Ovary (tissue), 10 donors: ENCODE measurements at places on chromosomes 3 and 15. TPM values are rescaled to one million over a fixed set of nuclear protein-coding genes. Genes with fewer than 3 reads are reported as not detected.
A peak's percentile ranks its signal among the peaks of the same experiment; 100 is the strongest.

The KBTBD12 gene
- total RNA-seq, result 0.40 TPM

The NR2F2 gene
- total RNA-seq, result 105 TPM

The DUOX1 gene
- 1.4 TPM for total RNA-seq

The IL17RB gene
- total RNA-seq, result 1.1 TPM

The ACTC1 gene
- 0.59 TPM for total RNA-seq

The IRAK2 gene
- 1.4 TPM for total RNA-seq

- H3K27me3 ChIP-seq, result no peaks in the 10 kb centered on the region
- DNase-seq, result no peak
- no peak overlapping the region for H3K27ac ChIP-seq
- no peaks in the 10 kb centered on the region for H3K36me3 ChIP-seq
Measured at GRCh38 chr3:121514496-121514895, 31.3 kb downstream of the POLQ start.

DNA sequence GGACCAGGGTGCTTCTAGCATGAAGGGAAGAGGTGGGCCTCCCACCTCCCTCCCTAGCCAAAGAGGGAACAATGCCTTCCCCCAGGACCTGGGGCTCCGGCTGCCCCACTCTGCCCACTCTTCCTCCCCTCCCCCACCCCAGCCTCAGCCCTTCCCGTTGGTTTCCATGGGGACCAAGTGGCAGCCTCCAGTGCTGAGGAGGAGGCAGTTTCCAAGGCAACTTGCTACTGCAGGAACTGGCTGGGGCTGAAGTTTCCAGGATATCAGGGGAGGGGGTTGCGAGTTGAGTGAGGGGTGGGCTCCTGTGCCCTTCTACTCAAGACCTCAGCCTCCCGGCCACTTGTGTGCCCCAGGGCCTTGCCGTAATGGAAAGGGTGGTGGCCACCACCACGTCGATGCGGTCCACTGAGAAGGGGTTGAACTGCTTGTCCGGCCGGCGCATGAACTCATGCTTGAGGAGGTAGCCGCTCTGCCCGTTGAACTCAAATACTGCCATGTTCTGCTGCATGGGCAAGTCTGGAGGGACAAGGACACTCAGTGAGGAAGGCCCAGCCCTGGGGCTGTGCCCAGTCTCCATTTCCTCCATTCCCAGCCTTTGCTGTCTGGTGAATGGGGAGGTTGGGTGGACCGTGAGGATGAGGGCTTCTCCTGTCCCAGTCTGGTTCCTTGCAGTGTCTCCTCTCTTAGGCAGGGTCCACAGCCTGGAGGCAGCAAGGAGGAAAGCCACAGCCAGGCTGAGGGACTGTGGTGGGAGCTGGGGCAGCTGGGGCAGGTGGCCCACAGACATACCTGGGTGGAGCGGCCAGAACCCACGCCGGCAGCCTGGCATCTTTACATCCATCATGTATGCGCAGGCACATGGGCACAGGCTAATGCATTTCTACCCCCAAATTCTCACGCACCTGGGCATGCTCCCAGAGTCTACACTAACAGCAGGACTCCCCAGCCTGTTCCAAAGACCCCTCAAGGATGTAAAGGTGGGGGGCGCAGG, 11.3 kb upstream of the ANKRD63 start:
- H3K27ac ChIP-seq, result no peak overlapping the region
- H3K4me3 ChIP-seq, result no peak overlapping the region
- DNase-seq, result no peak

DNA sequence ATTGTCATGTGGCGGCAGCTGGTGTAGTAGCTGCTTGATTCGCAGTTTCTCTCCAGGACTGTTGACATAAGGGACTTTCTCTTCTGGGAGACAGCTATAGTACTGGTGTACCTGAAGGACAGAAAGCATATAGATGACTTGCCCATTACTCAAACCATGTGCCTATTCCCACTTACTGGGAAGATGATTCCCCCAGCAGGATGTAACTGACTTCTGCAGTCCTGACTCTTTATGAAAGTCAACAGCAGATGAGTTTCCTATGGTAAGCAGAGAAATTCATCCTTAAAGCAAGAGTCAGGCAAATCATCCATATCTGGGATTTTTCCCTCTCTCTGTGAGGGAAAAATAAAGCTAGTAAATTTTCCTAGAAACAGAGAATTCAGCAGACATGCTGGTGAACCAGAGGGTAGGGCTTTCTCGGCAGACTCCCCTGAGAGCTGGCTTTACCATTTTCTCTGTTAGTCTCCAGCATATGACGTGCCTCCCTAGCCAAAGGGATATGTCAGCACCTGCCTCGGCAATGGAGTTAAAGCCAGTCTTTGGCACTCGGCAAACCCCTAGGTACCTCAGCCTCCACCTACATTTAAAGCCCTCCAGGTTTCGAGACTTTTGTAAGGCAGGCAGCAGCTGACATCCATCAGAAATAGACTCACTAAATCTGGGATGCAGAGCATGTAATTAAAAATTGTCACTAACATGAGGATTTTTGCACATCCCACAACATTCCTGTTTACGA, 62.1 kb downstream of the PRICKLE2 start:
- H3K36me3 ChIP-seq, result no peaks in the 10 kb centered on the region
- H3K27ac ChIP-seq, result no peak overlapping the region
- no peak overlapping the region for H3K4me3 ChIP-seq
- no peak for DNase-seq
- no peaks in the 10 kb centered on the region for H3K27me3 ChIP-seq
- H3K4me1 ChIP-seq, result peaks cover 3% of the 10 kb centered on the region

GRCh38 chr3:46612324-46612723, at the start of gene FAM240A:
Gene FAM240A (plus strand): TSS chr3:46612525. CDS start chr3:46612684, 159 bp downstream.
- no peaks in the 10 kb centered on the region for H3K27me3 ChIP-seq
- H3K27ac ChIP-seq, result no peak within 1 kb of the TSS
- H3K4me1 ChIP-seq, result no peaks in the 10 kb centered on the region
- no peak for DNase-seq
- H3K36me3 ChIP-seq, result no peaks in the 10 kb centered on the region

DNA sequence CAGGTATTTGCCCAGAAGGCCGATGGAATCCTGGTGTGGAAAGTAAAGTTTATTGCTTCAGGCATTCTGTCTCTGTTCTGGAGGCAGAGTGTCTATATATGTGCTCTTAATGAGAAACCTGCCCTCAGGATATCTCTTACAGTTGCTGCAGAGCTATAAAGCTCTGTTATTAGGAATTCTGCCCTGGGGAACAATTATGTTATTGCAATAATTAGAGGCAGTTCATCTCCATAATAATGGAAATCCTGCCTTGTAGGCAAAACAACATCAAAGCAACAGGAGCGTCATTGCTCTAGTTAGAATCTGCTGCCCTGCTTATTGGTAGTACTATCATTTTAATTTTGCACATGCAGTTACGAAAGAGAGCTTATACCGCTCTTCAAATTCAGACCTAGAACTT, 175.6 kb downstream of the IL5RA start:
- H3K4me3 ChIP-seq, result no peak overlapping the region
- DNase-seq, result no peak
- H3K36me3 ChIP-seq, result no peaks in the 10 kb centered on the region
- no peaks in the 10 kb centered on the region for H3K27me3 ChIP-seq
- H3K4me1 ChIP-seq, result no peaks in the 10 kb centered on the region

DNA sequence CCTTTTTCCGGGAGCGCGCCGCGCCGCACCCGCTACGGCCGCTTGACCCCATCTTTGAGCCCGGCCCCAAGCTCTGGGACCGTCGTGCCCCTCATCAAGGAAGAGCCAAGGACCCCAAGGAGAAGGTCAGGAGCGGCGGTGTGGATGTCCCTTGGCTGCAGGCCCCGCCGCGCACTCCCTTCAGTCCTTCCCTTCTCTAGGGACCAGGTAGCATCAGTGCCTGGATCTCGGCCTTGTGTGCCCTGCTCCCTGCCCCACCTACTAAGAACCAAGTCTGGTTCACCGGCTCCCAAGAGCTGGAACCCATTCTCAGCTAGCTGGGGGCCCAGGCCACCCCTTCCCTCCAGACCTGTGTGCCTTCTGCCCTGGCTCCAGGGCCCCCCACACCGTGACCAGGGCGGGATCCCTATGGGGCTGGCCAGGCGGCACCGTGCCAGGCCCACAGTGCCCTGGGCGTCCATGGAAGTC, 69.3 kb upstream of the CGNL1 start:
- H3K27ac ChIP-seq, result no peak overlapping the region
- peaks cover 1% of the 10 kb centered on the region for H3K4me1 ChIP-seq
- no peaks in the 10 kb centered on the region for H3K36me3 ChIP-seq

DNA sequence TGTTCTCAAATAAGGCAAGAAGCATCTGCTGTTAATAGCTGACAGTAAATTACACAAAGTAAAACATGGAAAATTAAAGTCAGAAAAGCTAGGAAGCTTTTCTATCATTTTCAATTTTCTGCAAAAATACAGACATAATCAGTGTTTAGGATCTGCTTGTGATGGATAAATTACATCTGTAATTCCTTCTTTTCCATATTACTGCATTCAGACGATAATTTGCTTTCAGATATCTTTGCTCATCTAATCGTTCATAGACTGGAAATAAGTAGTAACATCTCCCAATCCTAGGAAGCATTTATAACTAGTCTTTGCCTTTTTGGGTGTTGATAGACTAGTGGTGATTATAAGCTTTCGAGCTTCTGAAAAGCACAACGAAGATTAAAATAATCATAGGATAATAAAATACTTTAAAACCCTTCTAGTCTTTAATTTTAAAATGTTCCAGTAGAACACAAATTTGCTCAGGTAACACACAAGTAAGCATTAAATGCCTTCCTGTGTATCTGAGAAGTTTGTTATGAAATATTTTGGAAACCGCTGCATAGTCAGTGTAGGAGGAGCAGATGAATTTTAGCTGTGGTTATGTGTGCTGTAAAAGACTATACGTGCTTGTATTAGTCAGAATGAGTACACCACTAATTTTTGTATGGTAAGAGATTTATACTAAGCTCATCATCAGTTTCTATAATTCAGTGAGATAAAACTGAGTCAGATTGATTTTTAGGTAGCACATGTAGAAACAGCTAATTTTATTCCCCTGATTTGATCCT, 41.0 kb downstream of the MBNL1 start:
- H3K36me3 ChIP-seq, result no peaks in the 10 kb centered on the region
- no peak overlapping the region for H3K4me3 ChIP-seq
- peaks cover 3% of the 10 kb centered on the region for H3K4me1 ChIP-seq
- peak overlapping the region; percentile 18 for H3K27ac ChIP-seq
- H3K27me3 ChIP-seq, result no peaks in the 10 kb centered on the region
- no peak for DNase-seq

DNA sequence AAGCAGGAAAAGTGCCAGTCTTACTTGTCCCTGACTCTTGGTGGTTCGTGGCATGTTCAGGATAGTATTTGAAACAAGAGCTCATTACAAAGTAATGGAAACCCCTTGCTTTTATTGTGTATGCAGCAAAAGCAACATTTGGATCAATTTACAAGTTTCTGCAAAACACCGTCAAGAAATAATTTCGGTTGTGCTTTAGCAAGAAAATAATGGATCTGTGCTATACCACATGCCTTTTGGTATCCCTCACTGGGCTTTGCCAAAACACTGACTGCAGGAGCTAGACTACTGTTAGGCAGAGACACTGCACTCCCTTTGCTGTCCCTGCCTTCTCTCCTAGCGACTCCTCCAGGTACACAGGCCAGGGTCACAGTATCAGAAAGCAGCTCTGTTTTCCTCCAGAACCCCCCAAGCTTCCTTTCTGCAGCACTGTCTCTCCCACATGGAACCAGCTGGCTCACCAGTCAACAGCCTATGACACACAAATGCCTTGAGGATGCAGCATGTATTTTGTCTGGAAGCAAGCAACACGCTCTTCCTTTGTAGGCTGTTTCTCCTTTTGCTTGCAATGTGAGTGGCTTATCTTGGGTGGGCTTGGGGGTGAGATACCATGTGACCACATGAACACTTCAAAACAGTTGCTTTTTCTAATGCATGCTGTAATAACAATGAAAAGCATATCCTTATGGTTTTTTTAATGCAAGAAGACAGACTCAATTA, 111.4 kb downstream of the PGPEP1L start:
- H3K27me3 ChIP-seq, result no peaks in the 10 kb centered on the region
- no peak for DNase-seq
- no peak overlapping the region for H3K4me3 ChIP-seq
- peak overlapping the region; percentile 76 for H3K27ac ChIP-seq

GRCh38 chr3:134922101-134922500, 127.0 kb downstream of the EPHB1 start:
- H3K27ac ChIP-seq, result no peak overlapping the region
- H3K4me3 ChIP-seq, result no peak overlapping the region
- H3K4me1 ChIP-seq, result no peaks in the 10 kb centered on the region
- no peaks in the 10 kb centered on the region for H3K36me3 ChIP-seq

DNA sequence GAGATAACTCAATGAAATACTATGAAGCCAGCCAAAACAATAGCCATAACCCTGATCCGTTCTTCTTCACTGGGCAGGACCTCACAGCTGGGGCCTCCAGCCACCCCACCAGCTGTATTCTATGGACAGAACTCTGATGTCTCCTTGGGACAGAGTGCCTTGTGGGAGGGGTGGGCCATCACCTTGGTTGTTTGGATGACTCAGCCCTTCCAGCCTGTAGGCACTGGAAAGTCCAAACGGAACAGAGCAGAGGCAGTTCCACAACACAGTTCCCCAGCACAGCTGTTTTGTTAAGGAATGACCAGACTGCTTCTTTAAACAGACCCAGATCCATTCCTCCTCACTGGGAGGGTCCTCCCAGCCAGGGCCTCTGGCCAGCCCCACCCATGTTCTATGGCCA, 31.9 kb upstream of the ZBED2 start:
- no peaks in the 10 kb centered on the region for H3K36me3 ChIP-seq
- H3K4me3 ChIP-seq, result no peak overlapping the region
- DNase-seq, result no peak
- no peak overlapping the region for H3K27ac ChIP-seq

DNA sequence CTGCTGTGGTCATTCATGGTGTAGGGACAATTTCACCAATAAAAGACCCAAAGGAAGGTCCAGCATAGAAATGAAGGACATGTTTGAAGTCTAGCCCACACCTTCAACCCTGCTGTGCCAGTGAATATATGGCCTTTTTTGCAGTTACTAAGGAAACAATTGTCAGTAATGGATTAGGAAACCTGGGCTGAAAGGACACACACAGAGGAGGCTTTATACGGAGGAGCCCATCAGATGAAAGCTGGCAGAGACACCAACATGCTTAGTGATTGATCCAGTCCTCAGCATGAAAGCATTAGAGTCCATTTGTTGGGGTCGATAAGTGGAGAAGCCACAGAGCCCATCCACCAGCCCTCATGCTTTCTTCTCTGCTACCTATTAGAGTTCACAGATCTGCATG, 584.3 kb downstream of the AGBL1 start:
- H3K4me3 ChIP-seq, result no peak overlapping the region
- no peak for DNase-seq
- H3K36me3 ChIP-seq, result no peaks in the 10 kb centered on the region
- H3K4me1 ChIP-seq, result no peaks in the 10 kb centered on the region
- H3K27me3 ChIP-seq, result no peaks in the 10 kb centered on the region

- no peak overlapping the region for H3K27ac ChIP-seq
- no peak overlapping the region for H3K4me3 ChIP-seq
- H3K4me1 ChIP-seq, result no peaks in the 10 kb centered on the region
- H3K27me3 ChIP-seq, result no peaks in the 10 kb centered on the region
- DNase-seq, result no peak
Measured at GRCh38 chr3:25460751-25461150, 32.7 kb downstream of the RARB start.

GRCh38 chr3:20588781-20589180, 402.8 kb upstream of the SGO1 start:
- H3K27ac ChIP-seq, result no peak overlapping the region
- no peaks in the 10 kb centered on the region for H3K4me1 ChIP-seq
- DNase-seq, result no peak
- H3K4me3 ChIP-seq, result no peak overlapping the region

GRCh38 chr3:52852419-52852818, 17.6 kb upstream of the MUSTN1 start:
- no peaks in the 10 kb centered on the region for H3K27me3 ChIP-seq
- DNase-seq, result no peak
- no peak overlapping the region for H3K27ac ChIP-seq

GRCh38 chr3:86989006-86989405, 1.9 kb downstream of the VGLL3 start:
- H3K4me3 ChIP-seq, result peak overlapping the region; percentile 70
- H3K27ac ChIP-seq, result no peak overlapping the region
- H3K4me1 ChIP-seq, result peaks cover 2% of the 10 kb centered on the region
